Activated CD8-positive, alpha-beta memory T cell treated with anti-CD3 and anti-CD28 coated beads for 1 hour (primary cell): ENCODE measurements at places on chromosomes 2 and 18.

GRCh38 chr2:150107816-150108215, 379.7 kb downstream of the RND3 start:
- no peak for DNase-seq

DNA sequence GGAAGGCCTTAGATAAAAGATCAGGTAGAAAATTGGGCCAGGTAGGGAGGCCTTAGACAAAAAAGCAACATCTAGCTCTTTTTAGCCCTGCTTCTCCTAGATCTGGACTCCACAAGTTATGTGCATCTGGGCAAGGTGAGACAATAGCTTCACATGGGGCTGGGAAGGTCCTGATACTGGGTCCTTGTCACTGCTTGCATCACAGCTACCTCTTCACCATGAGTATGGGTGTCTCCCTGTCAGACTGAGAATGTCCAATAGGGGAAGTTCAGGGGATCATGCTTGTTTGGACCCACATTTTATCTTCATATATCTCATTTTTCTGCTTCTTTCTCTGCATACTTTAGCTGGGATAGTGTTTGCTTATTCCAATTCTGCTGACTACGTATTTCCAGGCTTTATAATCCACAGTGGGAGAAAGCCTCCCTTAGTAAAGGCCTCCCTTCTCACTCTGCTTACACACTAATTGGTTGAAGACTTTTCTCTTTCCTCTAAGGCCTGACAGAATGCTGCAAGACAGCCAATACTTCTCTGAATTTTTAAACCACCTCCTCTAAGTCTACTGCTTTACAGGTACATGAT, 189.6 kb downstream of the CYRIA start:
- no peak for DNase-seq

DNA sequence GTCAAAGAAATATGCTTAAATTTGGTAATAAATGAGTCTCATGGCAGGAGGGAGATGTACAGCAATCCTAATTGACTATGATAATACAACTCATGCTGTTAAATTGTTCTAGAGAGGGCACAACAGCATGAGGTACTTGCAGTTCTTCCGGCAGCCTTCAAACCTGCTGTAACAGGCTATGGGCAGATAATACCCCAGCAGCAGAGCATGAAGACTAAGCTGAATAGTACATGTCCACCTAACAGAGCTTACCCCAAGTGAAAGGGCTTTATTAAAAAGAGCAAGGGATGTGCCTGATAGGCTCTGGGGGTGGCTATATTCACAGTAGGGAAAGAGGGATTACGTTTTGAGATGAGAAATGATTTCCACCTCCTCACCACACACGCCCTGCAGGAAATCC, 28.9 kb downstream of the MRO start:
- DNase-seq, result no peak

DNA sequence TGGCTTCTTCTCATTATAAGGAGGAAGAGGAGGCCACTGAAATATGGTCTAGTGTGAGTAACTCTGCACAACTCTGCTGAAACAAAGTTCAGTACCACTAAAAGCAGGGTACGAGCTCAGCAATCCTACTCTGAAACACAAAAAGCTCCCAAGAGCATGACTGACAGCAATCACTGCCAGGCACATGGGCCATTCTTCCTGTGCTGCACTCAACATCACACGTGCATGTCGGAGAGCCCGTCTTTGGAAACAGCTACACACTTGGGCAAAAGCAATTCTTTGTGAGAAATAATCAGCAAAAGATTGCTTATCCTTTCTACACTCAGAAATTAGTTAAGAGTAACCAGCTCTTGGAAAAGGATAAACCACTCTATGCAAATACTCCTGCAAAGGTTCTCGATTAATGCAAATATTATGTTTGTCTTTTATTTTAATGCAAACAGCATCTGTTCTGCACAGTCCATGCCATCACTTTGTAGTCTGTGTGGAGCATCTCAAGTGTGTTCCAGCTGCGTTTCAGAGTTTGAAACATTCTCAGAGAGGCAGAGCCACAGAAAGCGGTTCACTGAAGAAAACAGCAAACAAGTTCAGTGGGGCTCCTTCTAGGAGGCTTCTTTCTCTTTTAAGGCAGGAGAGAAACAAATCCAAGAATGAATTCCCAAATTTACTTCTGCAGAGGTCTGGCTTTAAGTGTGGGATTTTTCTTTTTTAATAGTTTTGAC, 145.0 kb downstream of the HDAC4 start:
- no peak for DNase-seq

DNA sequence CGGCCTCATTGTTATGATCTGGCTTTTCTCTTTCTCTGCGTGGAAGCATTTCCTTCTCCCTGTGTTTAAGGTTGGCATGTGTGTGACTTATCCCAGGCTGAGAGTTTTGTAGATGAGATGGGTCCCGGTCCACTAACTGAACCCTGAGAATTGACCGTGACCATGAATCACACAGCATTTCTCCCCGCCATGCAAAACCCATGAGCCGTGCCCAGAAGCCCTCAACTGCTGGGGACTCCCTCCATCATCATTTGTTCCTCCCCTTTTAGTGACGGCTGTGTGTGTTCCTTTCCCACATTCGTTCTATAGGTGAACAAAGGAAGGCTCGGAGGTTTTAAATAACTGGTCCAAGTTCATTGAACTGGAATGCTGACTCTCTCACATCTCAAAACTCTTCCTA, 30.1 kb upstream of the TXNDC2 start:
- no peak for DNase-seq

GRCh38 chr2:205965707-205966106, 120.3 kb downstream of the INO80D start:
- DNase-seq, result no peak

- DNase-seq, result no peak
Measured at GRCh38 chr2:16630463-16630862, 35.2 kb downstream of the CYRIA start.

- DNase-seq, result no peak
Measured at GRCh38 chr2:145228506-145228905, 708.6 kb upstream of the ZEB2 start.

DNA sequence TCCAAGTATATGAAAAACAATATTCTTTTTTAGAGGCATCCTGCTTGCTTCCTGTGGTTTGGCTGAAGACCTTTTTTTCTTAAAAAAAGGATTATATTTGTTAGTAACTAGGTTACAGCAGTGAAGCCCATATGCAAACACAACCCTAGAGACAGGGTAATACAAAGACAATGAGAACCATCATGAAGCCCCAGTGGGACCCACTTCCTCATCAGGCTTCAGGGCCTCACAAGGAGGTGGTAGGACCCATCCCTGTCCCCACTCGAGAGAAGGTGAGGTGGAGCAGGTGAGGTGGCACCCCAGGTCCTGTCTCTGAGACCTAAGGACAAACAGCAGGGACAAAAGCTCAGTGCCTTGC, 80.3 kb downstream of the EDAR start:
- no peak for DNase-seq

- DNase-seq, result no peak
Measured at GRCh38 chr2:58794916-58795315, 553.8 kb upstream of the FANCL start.

- DNase-seq, result no peak
Measured at GRCh38 chr2:157124731-157125130, 132.8 kb upstream of the GALNT5 start.

DNA sequence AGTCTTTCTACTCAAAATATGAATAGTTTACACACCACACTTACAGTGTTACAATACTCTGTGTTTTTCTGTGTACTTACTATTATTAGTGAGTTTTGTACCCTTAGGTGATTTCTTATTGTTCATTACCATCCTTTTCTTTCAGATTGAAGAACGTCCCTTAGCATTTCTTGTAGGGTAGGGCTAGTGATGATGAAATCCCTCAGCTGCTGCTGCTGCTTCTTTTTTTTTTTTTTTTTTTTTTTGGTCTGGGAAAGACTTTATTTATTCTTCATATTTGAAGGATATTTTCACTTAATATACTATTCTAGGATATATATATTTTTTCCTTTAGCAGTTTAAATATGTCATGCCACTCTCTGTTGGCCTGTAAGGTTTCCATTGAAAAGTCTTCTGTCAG, 29.0 kb upstream of the SERPINB2 start:
- DNase-seq, result no peak

- DNase-seq, result no peak
Measured at GRCh38 chr2:16958266-16958665, 292.6 kb upstream of the CYRIA start.

- DNase-seq, result no peak
Measured at GRCh38 chr2:54966165-54966832, 84.0 kb downstream of the RTN4 start.

DNA sequence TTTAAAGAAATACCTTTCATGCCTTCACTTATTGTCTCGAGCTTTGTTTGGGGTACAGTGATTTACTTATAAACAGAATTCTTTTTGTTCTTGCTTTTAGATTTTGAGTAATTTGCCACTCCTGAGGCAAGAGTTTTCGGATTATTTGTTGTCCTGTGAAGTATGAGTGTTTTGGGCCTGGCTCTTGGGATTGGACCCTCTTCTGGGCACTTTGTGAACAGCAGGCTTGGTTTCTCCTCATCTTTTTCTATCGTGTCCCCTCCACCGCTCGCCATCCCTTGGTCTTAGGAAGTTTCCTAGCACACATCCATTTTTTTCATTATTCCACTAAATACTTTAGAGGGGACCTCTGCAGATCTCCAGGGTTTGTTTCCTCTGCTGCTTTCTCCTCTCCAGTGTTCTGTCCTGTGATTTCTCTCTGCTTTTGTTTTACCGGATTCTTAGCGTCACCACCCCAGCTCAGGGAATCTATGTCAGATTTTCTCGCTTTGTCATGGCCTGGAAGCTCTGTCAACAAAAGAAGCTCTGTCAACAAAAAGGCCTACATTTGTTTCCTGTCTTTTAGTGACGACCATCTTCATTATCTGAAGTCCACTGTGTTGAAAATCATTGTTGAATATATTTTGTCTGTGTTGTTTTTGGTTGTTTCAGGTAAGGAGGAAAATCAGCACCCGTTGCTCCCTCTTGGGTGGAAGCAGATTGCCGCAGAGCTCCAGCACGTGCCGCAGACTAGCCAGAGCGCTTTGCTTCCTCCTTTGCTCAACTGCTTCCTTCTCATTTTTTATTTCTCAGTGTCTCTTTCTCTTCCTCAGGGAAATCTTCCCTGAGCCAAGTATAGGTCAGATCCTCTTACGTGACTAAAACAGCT, 27.8 kb downstream of the ANKRD62 start:
- no peak for DNase-seq

DNA sequence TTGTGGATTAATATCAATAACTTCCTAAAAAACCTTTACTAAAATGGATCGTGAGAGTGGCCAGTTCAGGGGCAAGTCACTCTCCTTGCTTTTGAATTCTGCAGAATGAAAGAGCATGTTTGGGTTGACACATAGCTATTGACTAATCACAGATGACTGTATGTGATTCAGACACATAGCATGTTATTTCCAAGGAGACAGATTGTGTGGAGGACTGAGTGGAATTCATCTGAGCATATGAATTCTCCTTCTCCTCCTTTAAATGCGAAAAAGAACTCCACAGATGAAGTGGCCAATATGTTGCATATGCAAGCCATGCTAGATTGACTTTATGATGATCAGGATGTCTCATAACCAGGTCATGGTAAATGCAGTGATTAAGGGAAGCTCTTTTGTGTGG, 249.4 kb upstream of the FAM98A start:
- DNase-seq, result no peak

- DNase-seq, result no peak
Measured at GRCh38 chr2:237507512-237507911, 20.5 kb downstream of the MLPH start.

DNA sequence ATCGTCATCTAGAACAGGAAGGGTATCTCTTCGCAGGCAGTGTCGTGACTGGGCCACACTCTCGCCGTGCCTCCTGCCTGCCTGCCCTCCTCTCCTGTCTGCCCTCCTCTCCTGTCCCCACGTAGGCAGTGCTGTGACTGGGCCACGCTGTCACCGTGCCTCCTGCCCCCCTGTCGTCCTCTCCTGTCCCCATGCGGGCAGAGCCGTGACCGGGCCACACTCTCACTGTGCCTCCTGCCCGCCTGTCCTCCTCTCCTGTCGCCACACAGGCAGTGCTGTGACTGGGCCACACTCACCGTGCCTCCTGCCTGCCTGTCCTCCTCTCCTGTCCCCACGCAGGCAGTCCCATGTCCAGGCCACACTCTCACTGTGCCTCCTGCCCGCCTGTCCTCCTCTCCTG, 51.4 kb downstream of the ZNF236 start:
- DNase-seq, result no peak

DNA sequence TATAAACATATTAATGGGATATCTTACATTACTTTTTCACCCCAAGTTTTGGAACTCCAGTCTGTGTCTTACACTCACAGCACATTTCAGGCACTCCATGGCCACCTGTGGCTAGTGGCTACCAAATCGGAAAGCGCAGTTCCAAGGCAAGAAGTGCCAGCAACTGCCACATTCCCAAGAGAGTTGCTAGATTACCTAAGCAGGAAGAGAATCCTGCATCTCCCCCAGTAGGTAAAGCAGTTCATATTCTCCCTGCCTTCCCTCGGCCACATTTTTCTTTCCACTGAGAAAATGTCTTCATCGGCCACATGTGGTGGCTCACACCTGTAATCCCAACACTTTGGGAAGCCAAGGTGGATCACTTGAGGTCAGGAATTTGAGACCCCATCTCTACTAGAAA, 62.8 kb downstream of the MEX3C start:
- no peak for DNase-seq

DNA sequence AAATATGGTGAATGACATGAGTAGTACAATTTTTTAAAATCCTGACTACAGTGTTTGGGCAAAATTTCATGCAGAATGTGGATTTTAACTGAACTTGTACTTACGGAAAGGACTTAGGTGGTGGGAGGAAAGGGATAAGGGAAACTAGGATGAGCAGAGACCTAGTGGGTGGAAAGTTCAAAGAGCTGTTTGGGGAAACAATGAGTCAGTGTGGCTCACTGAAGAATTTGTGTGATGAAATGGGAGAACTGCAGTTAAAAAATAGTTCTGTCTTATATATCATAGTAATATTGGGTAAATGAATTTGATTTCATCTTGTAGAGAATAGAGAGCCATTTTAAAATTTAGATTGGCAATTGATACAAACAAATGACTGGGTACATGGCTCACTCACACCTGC, 220.1 kb upstream of the CTAGE1 start:
- DNase-seq, result no peak

DNA sequence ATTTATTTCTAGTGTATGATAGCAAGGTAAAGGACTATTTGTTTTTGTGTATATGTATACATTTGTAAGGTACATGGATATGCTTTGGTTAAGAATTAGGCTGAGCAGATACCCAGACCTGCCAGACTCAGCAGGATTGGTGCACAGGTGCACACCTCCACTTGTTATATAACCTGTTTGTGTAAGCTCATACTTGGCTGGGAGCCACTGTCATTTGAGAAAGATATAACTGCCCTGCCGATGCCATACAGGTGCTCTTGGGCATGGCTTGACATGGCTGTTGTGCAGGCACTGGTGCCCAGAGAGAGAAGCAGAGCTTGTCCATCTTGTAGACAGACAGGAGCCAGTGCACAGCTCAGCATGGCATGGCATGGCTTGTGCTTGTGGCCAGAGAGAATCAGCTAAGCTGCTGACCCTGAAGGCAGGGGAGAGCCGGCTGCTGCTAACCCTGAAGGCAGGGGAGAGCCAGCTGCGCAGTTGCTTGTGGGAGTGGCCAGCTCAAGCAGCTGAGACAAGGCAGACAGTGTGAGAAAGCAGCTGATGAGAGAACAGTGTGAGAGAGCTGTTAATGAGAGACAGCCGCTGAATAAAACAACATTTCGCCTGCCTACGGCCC, 136.5 kb downstream of the RNF144A start:
- no peak for DNase-seq
